ENCODE measurements at places on chromosomes 12 and 14.

- no peak for DNase-seq
These were observed 95.6 kb upstream of the NRXN3 start for GRCh38 chr14:78074561-78074960.

DNA sequence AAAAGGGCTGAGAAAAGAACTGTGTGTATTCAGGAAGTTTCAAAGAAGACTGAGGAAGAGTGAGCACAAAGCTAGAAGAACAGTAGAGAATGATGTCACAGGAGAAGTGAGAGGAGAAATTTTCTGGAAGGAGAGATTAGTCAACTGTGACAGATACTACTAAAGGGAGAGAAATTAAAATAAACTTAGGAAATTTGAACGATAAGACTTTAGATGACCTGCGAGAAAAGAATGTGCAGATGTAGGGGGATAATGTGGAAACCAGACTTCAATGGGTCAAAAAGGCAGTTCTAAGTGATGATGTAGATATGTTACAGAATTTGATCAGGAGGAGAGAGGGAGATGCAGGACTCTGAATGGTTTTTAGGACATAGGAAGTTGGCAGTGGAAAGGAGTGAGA lies 287.4 kb downstream of the SYT1 start:
- DNase-seq = no peak

GRCh38 chr12:128830505-128830893 lies 6.7 kb upstream of the SLC15A4 start:
- DNase-seq = no peak

DNA sequence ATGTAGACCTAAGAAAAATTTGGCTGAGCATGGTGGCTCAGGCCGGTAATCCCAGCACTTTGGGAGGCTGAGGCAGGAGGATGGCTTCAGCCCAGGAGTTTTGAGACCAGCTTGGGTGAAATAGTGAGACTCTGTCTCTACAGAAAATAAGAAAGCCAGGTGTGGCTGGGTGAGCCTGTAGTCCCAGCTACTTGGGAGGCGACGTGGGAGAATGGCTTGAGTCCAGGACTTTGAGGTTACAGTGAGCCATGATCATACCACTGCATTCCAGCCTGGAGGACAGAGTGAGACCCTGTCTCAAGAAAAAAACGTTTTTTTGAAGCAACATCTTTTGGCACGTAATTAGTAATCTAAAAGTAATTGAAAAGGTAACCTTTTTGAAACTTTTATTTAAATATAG lies 70.9 kb downstream of the FERMT2 start:
- no peak for DNase-seq

GRCh38 chr14:32934073-32934880 lies 4.4 kb upstream of the NPAS3 start:
- DNase-seq = peak; percentile 71

DNA sequence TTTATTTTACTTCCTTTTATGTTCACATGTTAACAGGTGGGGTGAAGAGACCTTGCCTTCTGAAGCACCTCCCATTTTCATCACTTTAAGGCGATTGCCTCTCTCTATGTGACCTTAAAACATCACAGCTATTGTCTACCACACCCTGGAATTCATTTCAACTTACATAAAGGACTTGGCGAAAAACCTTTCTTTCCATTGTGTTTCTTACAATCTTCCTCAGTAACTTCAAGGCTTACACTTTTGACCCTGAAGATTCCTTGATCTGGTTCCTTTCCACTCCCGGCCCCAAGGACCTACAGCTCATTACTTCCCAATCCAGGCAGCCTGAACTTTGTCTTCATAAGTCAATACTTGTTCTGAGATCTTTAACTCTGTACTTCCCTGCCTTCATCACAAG lies 443.3 kb downstream of the ADAMTS20 start:
- no peak for DNase-seq

GRCh38 chr14:96362071-96362964 lies 823 bp downstream of the ATG2B start:
- no peak for DNase-seq

- no peak for DNase-seq
These were observed 33.0 kb downstream of the RDH12 start for GRCh38 chr14:67734675-67735074.

- no peak for DNase-seq
These were observed 252.1 kb upstream of the RTL1 start for GRCh38 chr14:101155575-101155974.

- peak; percentile 15 for DNase-seq
These were observed 43.0 kb upstream of the BDKRB2 start for GRCh38 chr14:96161636-96162035.

DNA sequence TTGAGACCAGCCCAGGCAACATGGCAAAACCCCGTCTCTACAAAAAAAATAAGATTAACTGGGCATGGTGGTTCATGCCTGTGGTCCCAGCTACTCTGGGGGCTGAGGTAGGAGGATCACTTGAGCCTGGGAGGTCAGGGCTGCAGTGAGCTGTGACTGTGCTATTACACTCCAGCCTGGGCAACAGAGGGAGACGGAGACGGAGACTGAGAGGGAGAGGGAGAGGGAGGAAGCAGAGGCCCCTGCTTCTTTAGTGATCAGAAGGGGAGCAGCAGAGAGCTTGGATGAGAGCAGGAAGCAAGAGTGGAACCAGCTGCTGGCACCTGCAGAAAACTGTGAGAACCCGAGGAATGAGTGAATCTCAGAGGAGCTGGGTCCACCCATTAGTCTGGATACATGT lies 45.9 kb downstream of the ISCA2 start:
- DNase-seq = no peak

- no peak for DNase-seq
These were observed 3.8 kb downstream of the PLEKHG7 start for GRCh38 chr12:92706594-92706993.

- no peak for DNase-seq
These were observed 87.9 kb downstream of the PTPN11 start for GRCh38 chr12:112506513-112507166.

DNA sequence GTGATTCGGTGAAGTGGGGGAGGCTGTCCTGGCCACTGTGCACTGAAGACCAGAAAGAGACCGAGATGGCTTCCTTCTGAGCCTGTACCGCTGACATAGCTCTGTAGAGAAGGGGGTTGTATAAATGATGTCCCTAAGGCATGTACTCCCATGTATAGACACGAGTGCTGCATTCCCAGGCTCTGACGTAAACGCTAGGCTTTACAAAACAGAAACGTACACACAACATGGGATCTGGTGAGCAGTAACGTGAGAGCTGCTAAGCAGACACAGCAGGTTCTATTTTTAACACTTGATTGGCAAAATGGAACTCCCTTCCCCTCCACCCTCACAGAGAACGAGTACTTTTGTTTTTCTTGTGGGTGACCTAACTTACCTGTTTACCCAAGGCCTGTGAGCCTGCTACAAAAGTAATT lies 35.9 kb downstream of the ACADS start:
- no peak for DNase-seq

GRCh38 chr12:100229876-100230275 lies 29.3 kb downstream of the ACTR6 start:
- DNase-seq = no peak

DNA sequence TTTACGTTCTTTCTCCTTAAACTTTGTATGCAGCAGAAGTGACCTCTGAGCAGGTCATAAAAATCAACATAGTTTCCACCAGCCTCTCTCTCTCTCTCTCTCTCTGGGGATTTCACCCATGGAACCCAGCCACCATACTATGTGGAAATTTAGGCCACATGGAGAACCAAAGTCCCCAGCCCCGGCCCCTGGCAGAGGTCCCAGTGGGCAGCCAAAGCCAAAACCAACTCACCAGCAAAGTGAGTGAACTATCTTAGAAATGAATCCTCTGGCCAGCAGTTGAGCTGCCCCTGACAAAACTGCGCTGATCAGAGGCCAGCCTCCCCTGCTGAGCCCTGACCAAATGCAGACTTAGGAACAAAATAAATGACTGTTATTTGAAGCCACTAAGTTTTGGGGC lies 9.2 kb downstream of the DUSP6 start:
- no peak for DNase-seq

GRCh38 chr12:26135010-26135420 lies 10.2 kb upstream of the BHLHE41 start:
- no peak for DNase-seq

DNA sequence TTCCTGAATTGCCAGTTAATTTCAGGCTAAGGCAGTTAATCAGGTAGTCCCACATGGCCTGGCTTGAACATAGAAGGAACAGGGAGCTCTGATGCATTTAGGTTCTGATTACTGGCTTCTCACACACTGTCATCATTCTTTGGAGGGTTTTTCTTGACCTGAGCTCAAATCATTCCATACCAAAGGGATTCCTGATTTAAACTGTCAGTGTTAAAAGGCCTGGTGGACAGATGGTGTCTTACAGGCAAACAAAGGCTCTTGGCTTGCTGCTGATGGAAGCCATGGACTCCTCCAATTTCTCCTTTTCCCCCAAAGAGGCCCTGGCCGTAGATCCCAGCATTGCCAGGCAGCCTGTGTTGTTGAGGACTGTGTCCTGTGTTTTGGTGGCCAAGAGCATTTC lies 30.2 kb downstream of the CACNA1C start:
- no peak for DNase-seq

DNA sequence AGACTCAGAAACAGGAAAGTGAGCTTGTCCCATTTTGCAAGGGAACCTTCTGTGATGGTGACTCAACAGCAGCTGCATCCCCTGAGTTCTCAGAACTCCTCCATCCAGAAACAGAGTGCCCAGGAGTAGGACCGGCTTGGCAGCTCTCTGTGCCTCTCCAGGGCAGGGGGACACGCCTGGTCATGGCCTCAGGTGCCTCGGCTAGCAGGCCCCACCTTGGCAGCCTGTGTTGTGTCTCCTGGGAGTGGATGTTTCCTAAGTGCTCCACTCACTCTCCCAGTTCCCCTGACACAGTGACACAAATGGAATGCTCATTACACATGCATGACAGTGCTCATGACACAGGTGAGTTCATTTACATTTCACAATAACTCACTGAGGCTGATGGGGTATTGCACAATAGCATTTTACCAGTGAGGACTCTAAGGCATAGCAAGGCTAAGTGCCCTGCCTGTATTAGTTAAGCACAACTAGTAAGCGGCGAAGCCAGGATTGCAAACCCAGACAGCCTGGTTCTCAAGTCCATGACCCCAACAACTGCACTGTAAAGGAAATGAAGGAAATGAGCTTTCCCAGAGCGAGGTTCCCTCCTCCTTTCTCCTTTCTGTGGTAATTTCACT lies 47.4 kb downstream of the CALM1 start:
- no peak for DNase-seq

DNA sequence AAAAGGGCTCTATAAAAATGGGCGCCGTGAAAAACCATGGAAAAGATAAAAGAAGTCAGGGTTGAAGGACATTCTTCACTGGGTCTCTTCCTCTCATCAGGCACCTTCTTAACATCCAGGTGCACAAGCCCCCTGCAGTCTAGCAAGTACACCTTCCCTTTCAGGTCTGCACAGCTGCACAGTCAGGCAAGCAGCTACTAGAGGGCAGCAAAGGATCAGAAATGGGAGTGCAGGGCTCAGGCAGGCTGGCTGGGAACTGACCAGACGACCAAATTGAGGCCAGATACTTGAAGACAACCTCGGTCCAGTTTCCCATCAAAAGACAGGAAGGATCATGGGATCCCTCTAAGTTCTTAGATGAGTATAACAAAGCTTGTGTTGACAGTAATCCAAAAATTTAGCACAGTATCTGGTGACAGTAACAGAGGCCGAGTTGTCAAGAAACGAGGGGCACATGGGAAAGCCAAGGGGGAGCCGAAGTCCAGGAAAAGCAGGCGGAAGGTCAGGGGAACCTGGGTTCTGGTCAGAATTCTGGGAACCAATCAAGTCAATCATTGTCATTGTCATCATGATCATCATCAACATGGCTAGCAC lies 10.1 kb upstream of the GRIP1 start:
- no peak for DNase-seq

GRCh38 chr14:100297320-100298300 lies 8.6 kb downstream of the SLC25A29 start:
- no peak for DNase-seq

DNA sequence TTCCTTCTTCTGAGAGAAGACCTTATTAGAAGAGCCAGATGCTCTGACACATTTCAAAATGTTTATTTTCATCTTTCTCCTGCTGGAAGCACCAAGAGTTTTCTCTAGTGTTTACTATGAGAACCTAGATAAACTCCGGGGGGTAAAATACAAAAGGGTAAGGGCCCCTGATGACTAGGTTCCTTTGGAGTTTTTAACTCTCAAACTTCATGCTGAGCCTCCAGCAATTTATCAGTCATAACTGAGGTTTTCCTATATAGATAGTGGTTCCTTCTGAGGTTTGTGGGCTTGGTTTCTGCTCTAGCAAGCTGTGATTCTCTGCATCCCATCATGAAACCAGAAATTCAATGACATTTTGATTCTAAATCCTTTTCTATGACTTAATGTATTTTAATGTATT lies 210.9 kb downstream of the LRFN5 start:
- DNase-seq = no peak

GRCh38 chr14:104688505-104689108 lies 811 bp upstream of the INF2 start:
- DNase-seq = no peak

- DNase-seq = no peak
These were observed 3.6 kb downstream of the TNS2 start for GRCh38 chr12:53053218-53054111.

GRCh38 chr14:59284059-59284458 lies 95.6 kb downstream of the DAAM1 start:
- DNase-seq = no peak

DNA sequence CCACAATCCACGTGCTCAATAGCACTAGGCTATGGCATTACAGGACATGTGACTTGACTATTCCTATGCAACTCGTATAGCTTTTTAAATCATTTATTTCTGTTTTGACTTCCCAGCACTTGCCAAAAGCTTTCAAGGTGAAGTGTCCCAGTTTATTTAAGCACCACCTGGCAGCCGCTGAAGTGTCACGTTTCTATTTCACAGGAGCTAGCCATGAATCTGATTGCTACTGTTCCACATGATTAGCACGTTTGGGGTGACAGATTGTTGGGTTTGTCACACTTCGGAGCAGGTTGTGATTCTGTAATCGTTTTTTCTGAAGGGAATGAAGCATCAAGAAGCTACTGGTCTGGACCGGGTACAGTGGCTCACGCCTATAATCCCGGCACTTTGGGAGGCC lies 39.9 kb upstream of the BICDL1 start:
- no peak for DNase-seq

- no peak for DNase-seq
These were observed 19.0 kb downstream of the TRHDE start for GRCh38 chr12:72291175-72291574.

GRCh38 chr14:97407701-97408407 lies 610.7 kb downstream of the VRK1 start:
- DNase-seq = no peak
